ENCODE measurements at places on chromosomes 6 and 20.
A peak's percentile ranks its signal among the peaks of the same experiment; 100 is the strongest.

DNA sequence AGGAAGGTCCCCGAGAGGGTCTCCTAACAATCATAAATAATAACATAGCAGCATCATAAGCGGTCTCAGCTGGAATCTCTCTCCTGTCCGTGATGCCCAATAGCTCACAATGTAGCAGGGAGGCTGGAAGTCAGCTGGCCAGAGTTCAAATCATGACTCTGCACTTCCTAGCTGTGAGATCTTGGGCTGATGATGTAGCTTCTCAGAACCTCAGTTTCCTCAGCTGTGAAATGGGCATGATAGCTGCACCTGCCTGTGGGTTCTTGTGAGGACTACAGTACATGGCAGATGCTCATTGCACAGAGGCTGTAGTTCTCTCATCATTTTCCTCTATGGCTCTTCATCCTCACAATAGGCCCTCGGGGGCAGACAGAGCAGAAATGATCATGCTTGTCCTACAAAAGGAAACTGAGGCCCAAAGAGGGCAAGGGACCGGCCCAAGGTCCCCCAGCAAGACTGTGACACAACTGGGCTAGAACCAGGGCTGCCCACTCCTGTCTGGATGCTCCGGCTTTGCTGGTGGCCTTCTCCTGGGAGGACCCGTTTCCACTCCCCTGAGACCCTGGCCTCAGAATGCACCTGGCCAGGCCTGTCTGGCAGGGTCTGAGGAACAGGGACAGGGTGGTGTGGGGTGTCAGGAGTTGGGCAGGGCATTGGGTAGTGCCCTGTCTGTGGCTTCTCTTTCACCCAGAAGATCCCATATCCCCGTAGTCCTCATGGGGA is 17.7 kb downstream of the SLC12A5 start:
- no peak for DNase-seq

- peak; percentile 94 for DNase-seq
Measured at GRCh38 chr20:8394308-8394945, 262.4 kb downstream of the PLCB1 start.

- peak; percentile 86 for DNase-seq
Measured at GRCh38 chr6:4155848-4156466, 20.6 kb upstream of the ECI2 start.

DNA sequence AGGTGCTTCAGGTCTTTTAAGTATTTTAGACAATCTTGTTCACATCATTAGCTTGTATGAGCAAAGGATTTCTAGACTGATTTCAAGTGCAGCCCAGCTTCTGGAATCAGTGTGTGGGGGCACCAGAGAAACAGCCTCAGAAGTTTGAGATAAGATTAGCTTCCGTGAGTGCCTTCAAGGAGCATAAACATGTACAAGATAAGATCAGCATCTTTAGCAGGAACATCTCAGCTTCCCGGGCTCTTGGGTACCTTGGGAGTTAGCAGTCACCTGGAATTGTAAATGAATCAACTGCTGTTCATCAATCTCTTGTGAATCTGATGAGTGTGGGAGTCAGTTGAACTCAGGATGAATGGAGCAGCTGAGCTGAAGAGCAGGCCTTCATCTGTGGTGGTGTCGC is 12.0 kb upstream of the CITED2 start:
- DNase-seq, result no peak

DNA sequence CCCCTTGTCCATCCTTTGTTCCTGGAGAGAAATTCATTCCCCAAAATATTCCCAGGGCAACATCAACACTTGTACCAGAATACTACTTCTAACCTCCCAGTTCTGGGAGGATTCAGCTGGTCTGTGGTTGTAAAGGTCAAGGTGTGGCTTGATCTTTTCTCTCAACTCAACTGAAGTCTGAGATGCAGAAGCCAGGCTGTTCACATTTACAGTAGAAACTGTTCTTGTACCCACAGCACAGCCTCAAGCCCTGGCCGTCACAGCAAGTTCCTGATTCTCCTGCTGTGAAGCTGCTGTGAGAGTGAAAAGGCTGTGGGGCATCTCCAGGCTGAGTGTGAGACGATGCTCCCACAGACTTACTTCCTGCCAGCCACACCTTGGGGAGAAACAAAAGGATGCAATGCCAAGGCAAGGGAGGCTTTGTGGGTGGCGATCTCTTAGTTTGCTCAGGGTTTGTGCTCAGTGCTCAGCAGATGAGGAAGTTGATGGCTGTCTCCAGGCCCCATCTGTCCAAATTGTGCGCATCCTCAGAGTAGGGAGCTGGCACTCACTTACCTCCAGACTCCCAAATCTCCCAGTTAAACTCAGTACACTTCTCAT is 143.9 kb upstream of the FOXA2 start:
- DNase-seq, result no peak

DNA sequence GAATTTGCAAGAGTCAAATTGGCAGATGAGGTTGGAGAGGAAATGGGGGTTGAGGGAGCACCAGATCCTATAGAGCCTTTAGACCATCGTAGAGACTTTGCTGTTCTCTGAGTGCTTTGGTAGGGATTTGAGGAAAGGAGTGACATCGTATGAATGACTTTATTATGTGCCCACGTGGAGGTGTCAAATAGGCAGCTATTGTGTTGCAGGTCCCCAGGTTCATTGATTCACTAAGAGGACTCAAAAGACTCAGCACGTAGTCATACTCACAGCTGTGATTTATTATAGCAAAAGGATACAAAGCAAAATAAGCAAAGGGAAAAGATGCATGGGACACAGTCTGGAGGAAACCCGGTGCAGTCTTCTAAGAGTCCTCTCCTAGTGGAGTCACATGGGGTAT is 2.2 kb downstream of the MTRES1 start:
- DNase-seq, result no peak

GRCh38 chr6:30167101-30167500 is 3.8 kb downstream of the TRIM15 start:
- DNase-seq, result no peak

GRCh38 chr6:11428371-11428770 is 109.2 kb upstream of the TMEM170B start:
- DNase-seq, result no peak

DNA sequence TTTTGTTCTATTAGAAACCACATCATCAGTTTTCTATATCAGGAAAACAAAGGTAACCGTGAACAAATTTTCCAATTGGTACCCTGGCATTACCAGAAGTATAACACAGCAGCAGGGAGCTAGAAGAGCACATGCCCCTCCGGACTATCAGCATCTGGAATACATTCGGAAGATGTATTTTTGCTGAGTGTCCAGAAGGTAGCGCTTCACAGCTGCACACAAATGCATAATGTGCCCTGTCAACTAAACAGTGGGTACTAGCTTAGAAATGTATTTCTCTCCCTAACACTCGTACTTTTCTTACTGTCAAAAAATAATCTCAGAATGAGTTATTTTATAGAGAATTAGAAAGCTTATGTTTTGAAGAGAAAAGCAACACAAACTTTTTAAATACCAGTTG is 77.6 kb downstream of the HUS1B start:
- peak; percentile 35 for DNase-seq

DNA sequence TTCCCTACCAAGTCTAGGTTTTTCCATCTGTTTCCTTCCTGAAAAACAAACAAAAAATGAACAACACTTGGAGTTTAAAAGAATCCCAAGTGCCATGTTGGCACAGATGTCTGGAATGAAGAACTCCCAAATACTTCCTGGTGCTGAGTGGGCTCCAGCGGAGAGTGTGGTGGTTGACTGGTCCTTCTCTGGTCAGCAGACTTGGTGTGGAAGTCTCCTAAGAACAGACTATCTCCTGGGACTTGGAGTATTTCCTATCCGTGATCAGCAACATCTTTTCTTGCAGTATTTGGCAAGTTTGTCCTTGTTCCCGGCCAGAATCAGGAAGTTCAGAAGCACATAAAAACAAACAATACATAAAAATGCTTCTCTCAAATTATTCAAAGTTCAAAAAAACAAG is 154.1 kb downstream of the MTFR2 start:
- no peak for DNase-seq

GRCh38 chr6:13979284-13980171 is 54.8 kb downstream of the RNF182 start:
- no peak for DNase-seq

Measured in NB4 (cell line).